RPMI7951 (cell line): ENCODE measurements at places on chromosomes 2 and 18. TPM values are rescaled to one million over a fixed set of nuclear protein-coding genes. Genes with fewer than 3 reads are reported as not detected.

Gene SLC40A1
- total RNA-seq: under 0.01 TPM in 1 of 2 replicates, not detected in the other

Gene LIMS3
- 3.0 and 3.1 TPM in 2 replicates for total RNA-seq

Gene OSBPL1A
- total RNA-seq: 30.3 and 35.4 TPM in 2 replicates

Gene CYP27A1
- 19.9 and 20.5 TPM in 2 replicates for total RNA-seq

Gene SPATA3
- not detected in 2 replicates for total RNA-seq

Gene INHA
- total RNA-seq: 0.10 and 0.12 TPM in 2 replicates

Gene DLGAP1
- total RNA-seq: not detected in 2 replicates

Gene FNDC4
- total RNA-seq: 6.1 and 6.3 TPM in 2 replicates

Gene PLEKHM3
- 6.7 and 6.8 TPM in 2 replicates for total RNA-seq

Gene TMEM17
- 3.2 and 3.5 TPM in 2 replicates for total RNA-seq

Gene REG3A
- total RNA-seq: not detected in 2 replicates

Gene C2orf66
- 0.12 TPM in 1 of 2 replicates, not detected in the other for total RNA-seq

Gene CXCR2
- not detected in 2 replicates for total RNA-seq

Gene PPP4R1
- 54.5 and 61.0 TPM in 2 replicates for total RNA-seq

Gene MATN3
- 5.3 and 6.0 TPM in 2 replicates for total RNA-seq

Gene EIF2B4
- total RNA-seq: 31.8 and 36.1 TPM in 2 replicates

Gene CRYBA2
- total RNA-seq: 0.20 TPM in 1 of 2 replicates, not detected in the other

DNA sequence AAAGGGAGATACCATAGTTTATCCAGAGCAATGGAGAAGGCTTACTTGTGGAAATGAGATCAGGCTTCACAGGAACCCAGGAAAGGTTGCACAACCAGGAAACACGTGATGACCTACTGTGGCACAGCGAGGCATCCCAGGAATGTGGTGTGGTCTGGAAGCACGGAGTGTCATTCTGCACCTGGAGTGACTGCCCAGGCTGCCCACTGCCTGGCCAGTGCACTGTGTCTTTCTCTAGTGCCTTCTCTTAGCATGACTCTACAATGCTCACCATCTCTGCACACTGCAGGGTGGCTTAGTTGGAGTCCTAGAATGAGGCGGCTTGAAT is 48.9 kb downstream of the CHST9 start:
- DNase-seq: peak; percentile 12

GRCh38 chr2:185745864-185746859 is 7.6 kb downstream of the FSIP2 start:
- DNase-seq: no peak

DNA sequence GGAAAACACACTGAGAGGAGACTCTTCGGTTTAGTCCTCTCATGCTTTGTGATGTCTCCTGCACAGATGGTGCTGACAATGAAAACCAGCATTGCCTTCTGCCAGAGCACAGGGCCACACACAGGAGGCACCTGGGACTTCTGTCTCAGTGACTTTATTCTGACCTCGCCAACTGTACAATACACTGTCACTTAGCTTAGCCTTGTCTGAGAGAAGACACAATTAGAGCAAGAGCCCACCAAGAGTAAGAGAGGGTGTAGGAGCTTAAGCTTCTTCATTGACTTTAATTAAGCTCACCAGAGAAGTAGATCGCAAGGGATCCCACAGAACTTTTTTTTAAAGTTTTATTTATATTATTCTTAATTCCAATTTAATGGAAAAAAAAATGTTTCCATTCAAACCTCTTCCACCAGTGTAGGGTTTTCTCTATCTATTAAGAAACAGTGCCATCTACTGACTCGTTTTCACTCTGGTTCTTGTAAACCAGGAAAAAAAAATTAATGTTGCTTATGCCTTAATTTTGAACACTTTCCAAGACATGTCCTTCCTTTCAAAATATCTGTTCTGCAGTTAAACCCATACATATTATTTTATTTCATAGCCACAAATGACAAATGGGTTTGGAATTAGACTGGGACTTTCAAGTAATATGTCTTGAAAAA is 42.4 kb upstream of the DDX18 start:
- DNase-seq: peak; percentile 25

- DNase-seq: no peak
Observed at GRCh38 chr2:3403587-3404334, 24.3 kb downstream of the TRAPPC12 start.

DNA sequence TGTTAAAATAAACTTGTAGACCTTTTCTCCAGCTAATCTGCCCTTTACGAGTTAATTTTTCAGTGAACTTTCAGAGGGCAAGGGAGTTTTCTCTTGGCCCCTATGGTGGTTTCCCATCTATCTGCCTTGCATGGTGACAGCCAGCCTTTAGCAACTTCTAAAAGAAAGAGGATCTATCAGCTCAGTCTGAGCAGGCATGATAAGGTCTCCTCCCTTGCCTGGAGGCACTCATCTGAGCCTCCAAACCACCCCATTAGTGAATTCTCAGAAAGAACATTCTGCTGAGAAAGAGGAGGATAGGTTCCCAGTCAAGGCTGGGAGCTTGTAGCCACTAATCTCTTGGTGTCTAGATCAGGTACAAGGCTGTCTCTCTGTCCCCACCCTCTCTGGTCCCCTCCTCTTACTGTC is 10.7 kb upstream of the GYPC start:
- no peak for DNase-seq

GRCh38 chr18:63774511-63774910 is 707 bp upstream of the SERPINB7 start:
- DNase-seq: no peak

- DNase-seq: no peak
Observed at GRCh38 chr2:128345436-128346165, 26.9 kb upstream of the HS6ST1 start.

GRCh38 chr2:106342831-106343251 is 125.4 kb downstream of the RGPD3 start:
- DNase-seq: no peak

DNA sequence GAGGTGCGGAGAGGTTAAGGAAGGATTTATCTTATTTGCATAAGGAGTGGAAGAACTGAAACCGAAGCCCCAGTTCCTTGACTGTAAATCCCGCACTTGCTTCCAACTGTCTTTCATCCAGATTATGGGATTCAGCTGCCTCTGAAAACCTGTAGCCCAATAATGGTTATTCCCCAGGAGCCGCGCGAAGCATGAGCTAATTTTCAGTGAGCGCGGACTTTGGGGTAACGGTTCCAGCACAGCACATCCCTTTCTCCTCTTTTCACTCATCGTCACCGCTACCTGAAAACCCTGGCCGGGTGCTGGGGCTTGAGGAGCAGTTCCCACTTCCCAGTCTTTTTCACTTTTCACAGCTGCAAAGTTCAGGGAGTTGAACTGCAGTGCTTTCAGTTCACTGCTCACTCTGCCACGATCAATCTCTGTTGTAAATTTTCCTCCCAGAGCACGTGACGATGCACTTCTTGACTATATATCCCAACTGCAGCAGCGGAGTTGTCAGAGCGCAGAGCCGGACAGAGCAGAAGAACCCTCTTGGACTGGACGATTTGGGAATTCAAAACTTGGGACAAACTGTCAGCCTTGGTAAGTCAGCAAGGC is at the start of gene KCNE4:
Gene KCNE4, plus strand, starts transcription at position 498 of the 597 bp plus-strand sequence. CDS start 641 bp downstream, outside the sequence.
- DNase-seq: peak; percentile 87

GRCh38 chr2:20381457-20381856 is 30.8 kb upstream of the PUM2 start:
- no peak for DNase-seq

DNA sequence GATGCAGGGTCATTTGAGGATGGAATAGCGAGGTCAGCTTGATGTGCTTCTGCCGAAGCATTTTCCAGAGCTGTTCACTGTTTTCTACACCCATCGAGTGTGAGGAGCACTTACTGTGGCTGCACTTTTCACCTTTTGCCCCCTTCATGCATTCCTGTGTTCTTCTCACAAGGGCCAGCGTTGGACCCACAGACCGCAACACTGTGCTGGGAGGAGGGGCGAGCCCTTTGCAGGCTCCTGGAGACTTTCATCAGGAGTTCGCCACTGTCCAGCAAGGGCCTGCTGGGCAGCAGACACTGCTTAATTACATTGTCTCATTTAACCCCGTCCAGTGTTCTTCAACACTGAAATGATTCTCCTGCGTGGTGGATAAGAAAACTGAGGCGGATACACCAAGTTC is 29.9 kb downstream of the CYP26B1 start:
- no peak for DNase-seq

GRCh38 chr2:203928849-203929248 is 7.7 kb upstream of the ICOS start:
- peak; percentile 11 for DNase-seq

DNA sequence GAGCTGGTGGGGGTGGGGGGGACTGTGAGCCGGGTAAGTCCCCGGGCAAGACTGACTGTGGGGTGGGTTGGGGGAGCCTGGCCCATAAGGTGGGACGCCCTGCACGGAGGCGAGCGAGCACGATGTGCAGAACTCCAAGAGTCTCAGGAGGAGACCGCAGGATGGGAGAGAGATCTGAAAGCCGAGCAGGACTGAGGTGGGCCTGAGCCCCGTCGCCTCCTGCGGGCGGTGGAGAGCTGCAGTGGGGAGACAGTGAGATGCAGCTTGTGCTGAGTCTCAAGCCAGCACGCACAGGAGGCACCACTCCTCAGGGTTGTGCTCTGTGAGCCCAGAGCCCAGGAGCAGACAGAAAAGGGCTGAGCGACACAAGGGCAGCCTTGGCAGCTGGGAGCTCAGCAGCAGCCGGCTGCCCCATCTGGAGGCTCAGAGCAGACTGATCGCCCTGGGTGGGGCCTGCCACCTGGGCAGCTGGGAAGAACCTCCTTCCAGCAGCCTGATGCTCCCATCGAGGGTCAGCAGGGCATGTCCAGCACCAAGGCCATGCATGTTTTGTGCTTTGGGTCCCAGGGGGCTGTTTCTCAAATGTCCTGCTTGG is 15.9 kb downstream of the ARHGEF4 start:
- no peak for DNase-seq

DNA sequence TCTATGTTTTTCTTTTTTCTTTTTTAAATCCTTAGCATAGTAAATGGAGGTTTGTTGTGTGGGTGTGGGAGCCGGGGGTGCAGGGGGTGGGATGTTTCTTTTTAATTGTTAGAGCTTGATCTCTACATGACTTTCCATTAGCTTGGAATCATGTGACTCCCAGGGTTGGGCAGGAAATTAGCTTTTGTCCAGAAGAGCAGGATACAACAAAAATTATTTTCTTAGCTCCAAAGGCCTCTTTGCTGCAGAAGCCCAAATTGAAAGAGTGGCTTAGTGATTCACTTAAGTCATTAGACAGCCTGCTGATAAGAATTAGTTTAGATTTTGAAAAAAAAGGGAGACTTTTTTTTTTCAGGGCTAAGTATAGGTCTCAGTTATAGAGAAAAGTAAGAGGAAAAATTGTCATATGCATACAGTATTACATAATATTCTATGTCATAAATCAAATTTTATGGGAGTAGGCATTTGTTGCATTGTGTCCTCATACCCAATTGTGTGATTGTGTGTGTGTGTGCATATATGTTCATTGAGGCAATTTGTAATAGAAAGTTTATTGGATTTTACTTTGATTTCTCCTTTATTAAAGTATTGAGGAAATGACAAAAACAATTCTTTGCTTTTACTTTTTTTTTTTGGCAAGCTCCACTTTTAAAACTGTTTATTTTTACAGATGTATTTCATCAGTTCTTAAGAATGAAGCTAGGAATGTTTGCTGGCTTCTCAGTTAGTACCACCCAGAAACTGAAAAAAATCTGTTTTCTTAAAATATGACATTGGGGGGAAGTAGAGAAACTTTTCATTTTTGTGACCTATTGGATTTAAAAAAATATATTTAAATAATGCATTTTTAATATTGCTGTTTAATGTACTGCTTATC is 47.4 kb downstream of the TSPYL6 start:
- DNase-seq: peak; percentile 12

DNA sequence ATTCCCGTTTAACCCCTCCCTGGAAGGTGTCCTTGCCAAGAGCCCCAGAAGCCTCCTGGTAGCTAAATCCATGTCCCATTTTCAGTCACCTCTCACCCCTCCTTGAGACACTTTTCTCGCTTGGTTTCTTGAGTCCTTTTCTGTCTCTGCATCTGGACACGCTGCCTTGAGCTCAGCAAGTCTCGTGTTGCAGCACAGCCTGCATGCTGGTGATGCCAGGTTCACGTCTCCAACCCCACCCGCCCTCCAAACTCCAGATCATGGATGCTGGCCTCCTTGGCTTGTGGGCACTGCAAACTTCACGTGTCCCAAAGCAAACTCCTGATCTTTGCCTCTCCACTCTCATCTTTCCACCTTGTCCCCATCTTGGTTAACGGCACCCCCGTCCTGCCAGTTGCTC is 39.3 kb downstream of the CENPO start:
- DNase-seq: no peak

DNA sequence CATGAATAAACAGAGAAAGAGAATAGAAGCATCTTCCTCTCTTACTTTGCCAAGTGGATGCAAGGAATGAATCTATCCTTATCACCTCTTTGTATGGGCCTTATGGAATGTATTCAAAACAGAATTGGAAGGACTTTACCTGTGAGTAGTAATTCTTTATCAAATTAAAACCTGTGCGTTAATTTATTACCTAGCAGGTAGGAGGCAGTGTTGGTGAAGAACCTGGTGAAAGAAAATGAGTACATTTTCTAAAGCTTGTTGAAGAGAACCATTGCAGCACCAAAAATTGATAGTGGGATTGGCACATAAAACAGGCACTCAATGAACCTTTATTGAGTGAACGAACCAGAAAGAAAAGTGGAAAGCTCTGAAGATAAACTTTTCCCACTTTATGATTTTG is 1302.1 kb upstream of the CELF4 start:
- no peak for DNase-seq

- DNase-seq: peak; percentile 45
Observed at GRCh38 chr18:48589797-48590519, 51.1 kb downstream of the CTIF start.

DNA sequence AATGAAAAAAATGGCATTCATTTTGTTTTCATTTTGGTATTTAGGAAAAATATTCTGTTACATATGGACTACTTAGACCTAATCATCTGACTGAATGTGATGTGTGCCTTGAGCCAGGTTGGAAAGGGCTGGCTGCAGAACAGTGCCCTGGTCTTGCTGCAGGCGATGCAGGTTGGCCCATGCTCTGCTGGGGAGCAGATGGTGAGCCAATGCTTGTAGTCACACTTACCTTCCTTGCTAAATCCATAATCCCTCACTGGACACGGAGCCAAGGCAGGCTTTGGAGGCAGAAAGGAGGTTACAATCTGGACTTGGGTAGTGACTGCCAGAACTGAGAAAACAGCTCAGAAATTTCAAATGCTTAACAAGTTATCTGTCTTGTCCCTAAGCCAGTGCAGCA is 228.7 kb downstream of the ARHGAP15 start:
- DNase-seq: no peak

GRCh38 chr2:161283926-161284325 is 24.3 kb upstream of the PSMD14 start:
- DNase-seq: peak; percentile 17

DNA sequence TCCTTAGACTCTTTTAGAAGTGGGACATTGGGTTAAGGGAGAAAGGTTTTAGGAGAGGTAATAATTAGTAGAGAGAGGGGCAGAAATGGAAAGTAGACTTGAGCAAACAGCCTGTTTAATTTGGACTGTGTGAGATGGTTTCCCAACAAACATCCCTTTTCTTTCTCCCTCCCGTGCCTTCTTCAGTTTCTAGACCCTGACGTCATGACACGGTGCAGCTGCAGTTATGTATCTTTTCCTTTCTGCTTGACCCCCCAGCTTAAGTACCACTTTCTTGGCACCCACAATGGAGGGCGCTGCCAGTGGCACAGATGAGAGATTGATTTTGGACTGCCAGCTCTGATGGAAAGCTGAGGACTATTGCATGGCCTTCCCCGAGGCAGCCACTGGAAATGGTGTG is 86.9 kb upstream of the FAM136A start:
- no peak for DNase-seq

GRCh38 chr2:88671786-88672427 is 19.6 kb upstream of the RPIA start:
- DNase-seq: peak; percentile 87
